ENCODE measurements at places on chromosomes 1 and 21. TPM values are rescaled to one million over a fixed set of nuclear protein-coding genes. Genes with fewer than 3 reads are reported as not detected.

The AMY2A gene
- polyA plus RNA-seq: 0.93 TPM

The GJC2 gene
- polyA plus RNA-seq: 20.3 TPM

The MASP2 gene
- 9.8 TPM for polyA plus RNA-seq

The PLEKHG5 gene
- polyA plus RNA-seq: 25.9 TPM

The CLCNKA gene
- polyA plus RNA-seq: 1.0 TPM

The FALEC gene
- 1.6 TPM for polyA plus RNA-seq

The NES gene
- 96.9 TPM for polyA plus RNA-seq

The AVPR1B gene
- not detected for polyA plus RNA-seq

The USH2A gene
- 0.09 TPM for polyA plus RNA-seq

Data from spinal cord (tissue), 10 donors.